Fibroblast of skin of right biceps (primary cell): ENCODE measurements at places on chromosomes 16 and 17.

GRCh38 chr17:30333503-30334360 is at the start of gene TMIGD1:
Gene TMIGD1 (minus strand): TSS chr17:30334057. CDS start chr17:30332133, 1,924 bp downstream.
- no peak for DNase-seq

DNA sequence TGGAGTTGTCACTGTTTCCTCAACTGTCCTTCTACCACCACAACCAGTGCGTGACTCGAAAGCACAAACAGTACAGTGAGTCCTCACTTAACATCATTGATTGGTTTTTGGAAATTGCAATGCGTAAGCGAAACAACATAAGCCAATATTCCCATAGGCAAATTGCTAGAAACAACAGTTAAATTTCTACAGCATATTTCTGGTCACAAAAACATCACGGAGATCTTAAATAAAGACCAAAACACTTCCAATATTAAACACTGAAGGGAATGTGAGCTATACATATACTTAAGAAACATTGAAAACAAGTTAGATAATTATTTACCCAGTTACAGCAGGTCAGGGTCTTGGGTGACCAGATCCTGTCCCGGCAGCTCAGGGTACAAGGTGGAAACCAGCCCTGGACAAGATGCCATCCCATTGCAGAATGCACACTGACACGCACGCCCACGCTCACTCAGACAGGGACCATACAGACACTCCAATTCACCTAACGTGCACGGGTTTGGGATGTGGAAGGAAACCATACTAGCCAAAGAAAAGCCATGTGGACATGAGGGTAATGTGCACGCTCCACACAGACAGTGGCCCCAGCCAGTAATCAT is 4.7 kb downstream of the SLC13A5 start:
- DNase-seq, result no peak

- peak; percentile 54 for DNase-seq
These were observed 1.0 kb upstream of the SDK2 start for GRCh38 chr17:73645050-73645871.

DNA sequence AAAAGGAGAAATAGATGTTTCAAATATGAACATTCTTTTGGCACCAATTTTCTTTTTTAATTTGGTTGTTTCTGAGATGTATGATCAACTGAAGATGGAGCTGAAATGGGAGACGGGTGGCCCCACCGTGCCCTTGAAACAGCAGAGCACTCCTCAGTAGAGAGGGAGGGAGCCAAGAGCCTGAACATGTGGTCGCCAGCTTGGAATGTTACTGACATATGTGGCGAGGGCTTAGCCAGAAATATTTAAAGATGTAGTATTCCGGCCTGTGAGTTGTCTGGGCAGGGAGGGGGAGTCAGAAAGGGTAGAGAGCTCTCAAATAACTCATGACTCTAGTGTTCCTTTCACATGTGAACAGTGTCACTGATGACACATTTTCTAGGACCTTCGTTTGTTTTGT is 13.3 kb upstream of the MRC2 start:
- peak; percentile 96 for DNase-seq

DNA sequence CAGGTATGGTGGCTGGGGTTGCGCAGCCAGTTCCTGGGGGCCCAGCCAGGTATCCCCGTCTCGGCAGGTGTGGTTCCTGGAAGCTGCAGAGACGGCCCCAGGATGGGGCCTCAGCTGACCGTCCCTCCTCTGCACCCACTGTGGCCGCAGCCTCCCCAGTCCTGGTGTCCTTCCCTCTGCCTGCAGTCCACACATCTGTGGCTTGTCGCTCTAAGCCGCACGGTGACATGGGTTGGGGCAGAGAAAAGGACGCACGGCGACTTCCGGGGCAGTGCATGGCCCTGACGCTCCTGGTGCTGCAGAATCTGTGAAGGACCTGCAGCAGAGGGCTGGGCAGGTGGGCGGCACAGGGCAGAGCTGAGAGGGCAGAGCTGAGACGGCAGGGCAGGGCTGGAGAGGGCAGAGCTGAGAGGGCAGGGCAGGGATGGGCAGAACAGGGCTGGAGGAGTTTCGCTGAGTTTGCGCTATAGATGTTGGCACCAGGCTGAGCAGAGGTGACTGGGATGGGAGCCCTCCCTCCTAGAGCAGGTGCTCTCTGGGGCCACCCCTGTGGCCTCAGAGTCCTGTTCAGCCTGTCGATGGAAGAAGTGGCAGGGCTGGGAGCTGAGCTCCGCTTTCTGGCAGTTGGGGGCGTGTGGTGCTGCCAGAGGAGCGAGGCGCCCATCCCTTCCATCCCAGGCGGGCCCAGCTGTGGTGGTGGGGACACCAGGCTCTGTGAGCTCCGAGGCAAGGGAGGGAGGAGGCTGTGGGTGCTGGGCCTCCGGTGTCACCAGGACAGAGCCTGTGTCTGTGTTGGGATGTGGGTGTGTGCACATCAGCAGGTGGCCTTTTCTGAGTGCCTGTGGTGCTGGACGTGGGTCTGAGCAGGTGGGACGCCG is 23.0 kb downstream of the TSC2 start:
- no peak for DNase-seq

- no peak for DNase-seq
These were observed 13.0 kb downstream of the ALOX15B start for GRCh38 chr17:8051831-8052230.

GRCh38 chr17:60586288-60586974 is 13.6 kb upstream of the PPM1D start:
- no peak for DNase-seq
